ENCODE measurements at places on chromosomes 1 and 21. TPM values are rescaled to one million over a fixed set of nuclear protein-coding genes. Genes with fewer than 3 reads are reported as not detected.

GRCh38 chr1:55626326-55626725 is 411.2 kb upstream of the USP24 start:
- no peak for DNase-seq

DNA sequence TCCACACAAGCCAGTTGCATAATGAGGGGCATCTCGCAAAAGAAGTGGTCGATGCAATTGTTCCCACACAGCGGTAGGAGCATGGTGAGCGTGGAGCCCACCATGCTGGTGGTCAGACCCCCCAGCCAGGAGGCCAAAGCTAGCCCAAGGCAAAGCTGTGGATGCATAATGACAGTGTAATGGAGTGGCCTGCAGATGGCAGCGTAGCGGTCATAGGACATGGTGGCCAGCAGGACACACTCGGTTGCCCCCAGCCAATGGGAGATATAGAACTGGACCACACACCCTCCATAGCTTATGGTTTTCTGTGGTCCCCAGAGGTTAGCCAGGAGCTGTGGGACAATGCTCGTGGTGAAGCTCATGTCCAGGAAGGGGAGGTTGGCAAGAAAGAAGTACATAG is 4.3 kb downstream of the OR2C3 start:
- no peak for DNase-seq

- DNase-seq, result peak; percentile 91
Observed at GRCh38 chr1:209207701-209208286, 375.7 kb upstream of the CAMK1G start.

DNA sequence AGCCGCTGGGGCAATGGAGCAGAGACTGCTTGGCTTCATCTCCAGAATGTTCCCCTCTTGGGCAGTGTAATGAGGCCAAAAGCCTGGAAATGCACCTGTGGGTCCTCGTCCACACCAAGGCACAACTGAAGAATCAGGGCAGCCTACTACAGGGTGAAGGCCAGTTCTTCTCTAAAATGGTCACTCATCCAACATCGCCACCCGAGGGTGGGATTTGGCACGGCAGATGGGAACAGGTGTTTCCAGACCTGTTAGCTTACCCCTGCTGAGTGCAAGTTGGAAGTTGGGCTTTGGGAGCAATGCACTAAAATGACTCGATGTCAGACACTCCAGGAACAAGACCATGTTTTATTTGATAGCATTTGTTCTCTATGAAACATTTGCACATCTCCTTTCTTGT is 543.7 kb downstream of the NPHP4 start:
- no peak for DNase-seq

DNA sequence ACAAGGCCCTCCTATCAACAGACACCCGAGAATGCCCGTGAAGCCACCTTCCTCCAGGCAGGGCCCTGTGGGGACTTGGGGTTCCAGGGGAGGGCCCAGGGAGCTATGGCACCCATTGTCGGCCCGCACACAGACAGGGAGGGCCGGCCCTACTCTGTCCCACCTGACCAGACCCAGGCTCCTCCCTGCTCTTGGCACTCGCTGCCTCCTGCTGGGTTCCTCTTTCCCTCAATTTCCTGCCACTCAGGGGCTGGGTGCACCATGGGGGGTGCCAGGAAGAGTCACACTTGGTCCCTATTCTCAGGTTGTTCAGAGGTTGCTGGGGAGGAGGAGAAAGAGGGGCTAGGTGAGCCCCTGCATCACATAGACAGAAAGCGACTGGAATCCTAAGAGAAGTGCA is 8.0 kb upstream of the OXCT2 start:
- no peak for DNase-seq

DNA sequence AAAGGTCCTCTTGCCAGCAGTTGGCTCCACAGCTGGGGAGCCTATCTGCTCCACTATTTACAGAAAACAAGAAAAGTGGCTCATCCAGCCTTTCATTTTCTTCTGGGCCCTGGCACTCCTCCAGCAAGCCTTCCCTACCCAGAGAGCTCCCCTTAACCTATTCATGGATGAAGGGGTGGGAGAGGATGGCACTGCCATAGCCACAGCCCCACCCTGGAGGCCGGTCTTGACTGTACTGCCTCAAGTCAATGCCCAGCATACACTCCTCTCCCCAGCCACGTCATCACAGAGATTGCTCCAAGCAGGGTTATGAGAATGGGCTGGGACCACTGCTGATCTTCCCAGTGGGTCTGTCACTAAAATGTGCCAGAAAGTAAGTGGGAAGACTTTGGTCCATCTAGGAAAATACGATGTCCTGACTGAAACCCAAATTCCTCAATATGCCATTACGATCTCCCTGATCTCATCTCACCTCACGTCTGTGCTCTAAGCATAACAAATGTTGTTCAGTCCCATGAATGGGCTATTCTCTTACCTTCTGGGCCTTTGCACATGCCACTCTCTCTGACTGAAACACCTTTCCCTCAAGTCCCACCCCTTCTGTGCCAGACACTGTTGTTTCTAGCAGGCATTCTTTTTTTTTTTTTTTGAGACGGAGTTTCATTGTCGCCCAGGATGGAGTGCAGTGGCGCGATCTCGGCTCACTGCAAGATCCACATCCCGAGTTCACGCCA is 21.4 kb upstream of the PTAFR start:
- DNase-seq, result no peak

Gene DMRTA2
- polyA plus RNA-seq, result 0.08 TPM

Gene LRRC38
- 0.07 TPM for polyA plus RNA-seq

Gene FCGR1A
- 94.4 TPM for polyA plus RNA-seq

Gene NBPF4
- 0.01 TPM for polyA plus RNA-seq
